Bone marrow (tissue), 2 donors: ENCODE measurements at places on chromosomes 12 and 14.

DNA sequence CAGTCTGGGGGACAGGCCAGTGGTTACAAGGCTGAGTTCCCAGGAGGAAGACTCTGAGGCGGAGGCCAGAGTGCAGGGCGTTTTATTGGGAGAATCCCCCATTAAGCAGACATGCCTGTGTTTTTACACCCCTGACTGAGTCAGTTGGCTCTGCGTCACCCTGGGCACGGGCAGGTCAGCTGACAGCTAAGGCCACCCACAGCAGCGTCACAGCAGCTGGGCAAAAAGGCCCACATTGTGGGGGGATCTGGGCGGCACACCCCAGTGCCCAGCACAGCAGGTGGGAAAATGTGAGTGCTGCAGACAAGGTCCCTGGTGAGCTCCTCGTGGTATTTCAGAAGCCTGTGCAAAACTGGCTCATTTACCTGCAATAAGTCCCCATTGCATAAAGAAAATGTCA is 184.7 kb downstream of the AACS start:
- no peak for DNase-seq

DNA sequence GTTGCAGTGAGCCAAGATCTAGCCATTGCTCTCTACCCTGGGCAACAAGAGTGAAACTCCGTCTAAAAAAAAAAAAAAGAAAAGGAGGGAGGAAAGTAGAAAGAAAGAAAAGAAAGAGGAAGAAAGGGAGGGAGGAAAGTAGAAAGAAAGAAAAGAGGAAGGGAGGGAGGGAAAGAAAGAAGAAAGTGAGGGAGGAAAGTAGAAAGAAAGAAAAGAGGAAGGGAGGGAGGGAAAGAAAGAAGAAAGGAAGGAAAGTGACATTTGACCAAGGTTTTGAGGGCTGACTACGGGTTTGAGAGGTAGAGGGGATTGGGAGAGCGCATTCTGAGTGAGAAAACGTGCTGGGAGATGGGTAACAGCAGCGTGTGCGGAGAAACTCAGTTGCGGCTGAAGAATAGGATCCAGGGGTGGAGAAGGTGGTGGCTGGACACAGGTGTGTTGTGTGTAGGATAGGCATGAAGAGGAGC is 521 bp upstream of the PAPLN start:
- no peak for DNase-seq

DNA sequence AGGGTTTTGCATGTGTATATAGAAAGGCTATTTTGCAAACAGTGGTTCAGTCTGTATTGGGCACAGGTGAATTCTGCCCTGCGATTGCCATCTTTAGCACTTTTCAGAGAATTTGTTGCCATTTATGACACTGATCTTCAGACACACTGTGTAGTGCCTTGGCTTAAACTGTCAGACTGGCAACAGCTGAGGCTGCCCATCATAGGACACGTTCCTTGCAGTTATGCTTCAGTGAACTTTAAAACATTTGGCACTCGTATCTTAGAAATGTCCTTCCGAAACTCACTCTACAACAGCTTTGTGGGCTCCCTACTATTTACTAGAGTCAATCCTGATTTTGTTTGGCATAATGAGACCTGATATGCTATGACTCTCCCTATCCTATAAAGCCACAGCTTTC is 29.1 kb downstream of the AP5M1 start:
- DNase-seq, result no peak

- no peak for DNase-seq
Measured at GRCh38 chr14:81231540-81231939, 10.8 kb upstream of the GTF2A1 start.

GRCh38 chr14:23079716-23080115 is 15.2 kb downstream of the ACIN1 start:
- DNase-seq, result no peak

DNA sequence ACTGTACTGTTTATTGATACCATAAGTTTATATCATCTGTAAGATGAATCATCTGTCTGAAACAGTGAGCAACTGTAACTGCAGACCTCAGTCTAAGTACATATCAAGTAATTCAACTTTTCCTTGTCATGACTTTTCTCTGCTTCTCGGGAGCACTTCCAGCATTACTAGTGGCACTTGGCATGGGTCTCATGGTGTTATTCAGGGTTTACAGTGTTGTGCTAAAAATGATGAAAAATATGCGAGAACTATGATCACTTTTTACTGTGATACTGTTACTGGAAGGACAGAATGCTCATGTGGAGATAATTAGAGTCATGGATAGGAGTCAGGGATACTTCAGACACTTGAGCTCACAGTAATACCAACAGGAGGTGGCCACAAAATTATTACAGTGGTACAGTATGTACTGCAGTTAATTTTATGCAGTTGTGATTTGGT is 8.3 kb downstream of the KTN1 start:
- no peak for DNase-seq

DNA sequence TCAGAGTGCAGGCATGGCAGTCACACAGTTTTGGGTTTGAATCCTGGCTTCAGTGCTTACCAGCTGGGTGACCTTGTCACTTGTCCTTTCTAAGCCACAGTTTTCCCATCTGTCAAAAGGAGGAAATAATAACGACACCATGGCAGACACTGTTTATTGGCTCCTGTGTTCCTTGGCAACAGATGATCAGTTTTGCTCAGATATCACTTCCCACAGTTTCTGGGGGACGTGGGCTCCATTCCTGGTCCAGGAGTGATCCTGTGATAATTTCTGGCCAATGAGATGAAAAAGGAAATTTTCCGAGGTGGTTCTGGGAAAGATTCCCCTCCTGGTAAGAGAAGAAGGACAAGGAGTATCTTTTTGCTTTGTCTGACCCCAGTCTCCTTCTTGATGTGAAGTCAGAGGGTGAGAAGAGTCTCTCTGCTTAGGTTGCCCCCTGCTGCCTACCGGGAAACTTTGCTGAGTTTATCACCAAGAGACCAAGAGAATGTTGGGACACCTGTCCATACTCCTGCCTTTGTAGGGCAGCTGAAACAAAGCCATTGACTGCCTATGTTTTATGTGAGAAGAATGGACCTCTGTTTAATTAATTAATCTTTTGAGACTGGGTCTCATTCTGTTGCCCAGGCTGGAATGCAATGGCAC is 178.9 kb upstream of the NRXN3 start:
- no peak for DNase-seq

DNA sequence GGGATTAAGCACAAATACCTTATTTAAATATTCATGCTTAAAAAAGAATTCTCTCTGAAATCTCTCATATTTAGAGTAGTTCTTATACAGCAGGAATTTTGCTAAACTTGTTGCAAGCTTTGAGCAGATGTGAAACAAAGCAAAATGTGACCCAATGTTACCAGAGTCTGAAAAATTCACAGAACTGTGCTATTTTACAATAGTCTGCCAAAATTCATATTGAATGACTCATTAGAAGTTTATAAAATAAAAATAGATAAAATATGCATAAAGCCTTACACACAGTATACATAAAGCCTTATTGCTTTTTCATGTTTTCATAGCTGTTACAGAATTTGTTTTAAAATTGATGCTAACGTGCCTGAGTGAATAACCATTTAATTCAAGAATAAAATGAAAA is 17.8 kb upstream of the RHOJ start:
- no peak for DNase-seq

GRCh38 chr14:85731186-85731585 is 201.2 kb downstream of the FLRT2 start:
- no peak for DNase-seq

DNA sequence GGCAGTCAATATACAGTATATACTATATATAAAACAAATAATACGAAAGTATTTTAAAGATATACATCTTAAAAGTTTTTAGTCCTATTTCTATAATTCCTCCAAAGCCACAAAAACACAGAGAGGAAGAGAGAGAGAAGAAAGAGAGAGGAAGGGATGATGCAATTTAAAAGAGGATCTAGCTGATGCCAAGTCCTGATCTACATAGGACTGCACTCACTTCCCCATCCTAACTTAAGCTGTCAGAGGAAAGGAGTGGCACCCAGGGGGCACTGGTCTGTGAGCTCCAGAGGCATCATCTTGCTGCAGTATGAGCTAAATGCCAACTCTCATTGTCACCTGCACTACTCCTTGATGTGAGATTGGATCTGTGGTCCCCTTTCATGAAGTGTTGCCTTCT is 95.8 kb downstream of the C12orf42 start:
- DNase-seq, result no peak

DNA sequence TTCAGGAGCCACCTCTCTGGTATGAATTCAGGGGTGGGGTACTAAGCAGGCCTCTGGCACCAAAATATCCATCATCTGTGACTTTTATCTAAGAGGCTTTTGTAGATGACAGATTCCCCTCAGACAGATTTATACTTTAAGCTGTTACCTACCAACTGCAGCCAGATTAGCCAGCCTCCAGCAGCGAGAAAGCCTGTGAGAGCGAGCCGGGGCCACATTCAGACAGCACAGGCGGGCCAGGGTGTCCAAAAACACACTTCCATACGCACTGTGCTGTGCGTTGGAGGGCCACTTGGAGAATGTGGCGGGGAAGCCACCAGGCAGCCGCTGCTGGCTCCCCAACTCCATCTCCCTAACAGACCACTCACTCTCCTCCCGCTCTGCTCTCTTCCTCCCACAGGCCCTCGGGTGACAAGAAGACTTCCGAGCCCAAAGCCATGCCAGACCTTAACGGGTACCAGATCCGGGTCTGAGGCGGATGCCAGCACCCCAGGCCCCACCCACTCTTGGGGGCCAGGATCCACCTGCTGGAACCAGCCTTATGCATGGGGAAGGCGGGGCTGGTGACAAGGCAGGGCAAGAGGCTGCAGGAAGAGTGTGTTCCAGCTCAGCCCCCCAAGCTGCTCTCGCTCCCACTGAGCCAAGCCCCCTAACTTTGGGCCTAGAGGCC is 17.4 kb downstream of the VASH1 start:
- DNase-seq, result no peak

GRCh38 chr12:70317781-70318180 is 48.3 kb upstream of the KCNMB4 start:
- peak; percentile 54 for DNase-seq

GRCh38 chr14:54515670-54516069 is 6.0 kb downstream of the CGRRF1 start:
- no peak for DNase-seq

DNA sequence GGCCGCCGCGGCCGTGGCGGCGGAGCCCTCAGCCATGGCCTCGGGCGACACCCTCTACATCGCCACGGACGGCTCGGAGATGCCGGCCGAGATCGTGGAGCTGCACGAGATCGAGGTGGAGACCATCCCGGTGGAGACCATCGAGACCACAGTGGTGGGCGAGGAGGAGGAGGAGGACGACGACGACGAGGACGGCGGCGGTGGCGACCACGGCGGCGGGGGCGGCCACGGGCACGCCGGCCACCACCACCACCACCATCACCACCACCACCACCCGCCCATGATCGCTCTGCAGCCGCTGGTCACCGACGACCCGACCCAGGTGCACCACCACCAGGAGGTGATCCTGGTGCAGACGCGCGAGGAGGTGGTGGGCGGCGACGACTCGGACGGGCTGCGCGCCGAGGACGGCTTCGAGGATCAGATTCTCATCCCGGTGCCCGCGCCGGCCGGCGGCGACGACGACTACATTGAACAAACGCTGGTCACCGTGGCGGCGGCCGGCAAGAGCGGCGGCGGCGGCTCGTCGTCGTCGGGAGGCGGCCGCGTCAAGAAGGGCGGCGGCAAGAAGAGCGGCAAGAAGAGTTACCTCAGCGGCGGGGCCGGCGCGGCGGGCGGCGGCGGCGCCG is 381 bp downstream of the YY1 start:
- peak; percentile 34 for DNase-seq

- no peak for DNase-seq
Measured at GRCh38 chr12:103769240-103769945, 71.6 kb downstream of the NT5DC3 start.

GRCh38 chr12:89781156-89781555 is 72.5 kb upstream of the ATP2B1 start:
- no peak for DNase-seq

GRCh38 chr14:54211551-54212308 is 185.1 kb upstream of the CDKN3 start:
- DNase-seq, result no peak

DNA sequence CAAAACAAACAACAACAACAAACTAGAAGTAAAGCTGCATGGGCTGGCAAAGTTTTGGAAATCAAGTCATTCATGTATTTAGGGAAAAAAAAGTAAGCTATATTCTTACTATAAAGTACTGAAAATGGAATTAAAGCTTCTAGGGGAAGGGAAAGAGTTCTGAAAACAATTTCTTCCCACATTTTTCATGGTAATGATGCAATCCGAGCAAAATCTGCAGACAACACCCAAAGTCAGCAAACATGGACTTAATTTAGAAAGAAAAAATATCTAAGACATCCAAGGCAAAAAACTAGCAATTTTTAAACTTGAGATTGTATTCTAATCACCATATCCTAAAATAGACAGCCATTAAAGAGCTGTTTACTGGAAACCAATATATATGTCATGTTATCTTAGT is 86.3 kb downstream of the LRP6 start:
- no peak for DNase-seq

DNA sequence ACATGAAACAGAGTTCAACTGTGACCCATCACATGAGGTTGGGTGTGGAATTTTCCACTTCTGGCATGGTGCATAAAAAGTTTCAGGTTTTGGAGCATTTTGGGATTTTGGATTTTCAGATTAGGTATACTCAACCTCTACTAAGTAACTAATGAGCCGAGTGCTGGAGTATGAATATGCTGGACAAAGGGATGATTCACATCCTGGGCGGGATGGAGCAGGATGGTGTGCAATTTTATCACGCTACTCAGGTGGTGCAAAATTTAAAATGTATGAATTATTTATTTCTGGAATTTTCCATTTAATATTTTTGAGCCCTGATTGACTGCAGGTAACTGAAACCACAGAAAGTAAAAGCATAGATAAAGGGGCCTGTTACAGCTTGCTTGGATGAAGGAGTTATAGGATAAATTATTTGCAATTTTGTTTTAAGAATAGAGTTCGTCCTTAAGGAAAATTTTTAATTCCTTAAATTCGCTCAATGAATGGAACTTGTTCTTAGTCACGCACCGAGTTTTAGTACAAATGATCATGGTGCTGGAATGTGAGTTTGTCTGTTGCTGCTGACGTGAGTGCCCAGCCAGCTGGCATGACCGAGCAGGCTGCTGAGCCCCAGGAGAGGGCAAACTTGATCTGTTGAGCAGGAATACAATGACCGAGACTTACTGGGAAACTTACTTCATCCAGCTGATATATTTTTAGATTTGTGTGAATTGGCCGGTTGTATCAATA is 176.3 kb downstream of the ESR2 start:
- no peak for DNase-seq

DNA sequence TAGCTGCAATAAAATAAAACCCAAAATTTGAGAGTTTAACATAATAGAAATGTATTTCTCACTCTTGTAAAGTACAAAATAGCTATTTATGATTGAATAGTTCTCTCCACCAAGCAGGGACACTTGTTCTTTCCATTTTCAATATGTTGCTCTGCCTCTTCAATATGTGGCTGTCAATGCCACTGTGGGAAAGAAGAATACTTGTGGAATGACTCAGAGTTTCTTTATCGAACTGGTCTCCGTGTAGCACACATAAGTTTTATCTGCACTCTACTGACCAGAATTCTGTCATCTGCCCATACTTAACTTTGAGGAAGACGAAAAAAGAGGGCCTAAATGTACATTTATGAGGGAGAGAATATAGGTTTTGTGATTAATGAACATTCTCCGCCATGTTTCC is 256.9 kb downstream of the ATXN7L3B start:
- no peak for DNase-seq

- DNase-seq, result no peak
Measured at GRCh38 chr14:23544511-23545447, 6.8 kb downstream of the ZFHX2 start.
